ENCODE measurements at places on chromosomes 3 and 15.

DNA sequence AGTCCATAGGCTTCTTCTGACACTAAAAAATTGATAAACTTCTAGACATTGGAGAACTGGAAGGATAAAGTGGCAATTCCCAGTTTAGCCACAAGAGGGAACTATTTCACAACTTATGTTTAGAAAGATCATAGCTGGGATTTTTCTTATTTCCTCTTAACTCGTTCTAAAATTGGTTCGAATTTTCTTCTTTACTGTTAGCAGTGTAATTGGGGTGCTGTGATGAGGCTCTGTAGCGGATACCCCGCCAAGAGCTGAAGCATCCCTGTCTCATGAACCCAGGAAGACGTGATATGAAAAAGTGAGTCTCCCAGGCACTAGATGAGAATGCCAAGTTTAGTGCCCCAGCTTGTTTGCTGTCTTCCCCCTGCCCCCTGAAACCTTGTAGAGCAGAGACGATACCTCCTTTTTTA lies 85.1 kb downstream of the PDCD6IP start:
- peak; percentile 53 for DNase-seq

DNA sequence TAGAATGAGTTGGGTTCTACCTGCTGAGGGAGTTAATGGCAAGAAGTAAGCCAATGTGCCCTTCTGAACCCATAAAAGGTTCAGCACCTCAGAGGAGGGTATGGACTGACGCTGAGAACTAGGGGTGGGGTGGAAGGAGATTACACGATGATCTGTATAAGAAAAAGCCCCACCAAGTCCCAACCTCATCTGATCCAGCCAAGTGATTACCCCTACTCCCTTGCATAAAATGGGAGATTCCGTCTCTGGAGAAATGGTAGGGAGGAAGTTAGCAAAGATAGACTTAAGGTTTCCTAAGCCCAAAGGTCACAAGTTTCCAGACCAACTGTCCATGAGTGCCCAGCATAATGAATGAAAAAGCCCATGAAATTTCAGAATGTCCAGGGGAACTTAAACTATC lies 7.1 kb upstream of the DVL3 start:
- DNase-seq: no peak

DNA sequence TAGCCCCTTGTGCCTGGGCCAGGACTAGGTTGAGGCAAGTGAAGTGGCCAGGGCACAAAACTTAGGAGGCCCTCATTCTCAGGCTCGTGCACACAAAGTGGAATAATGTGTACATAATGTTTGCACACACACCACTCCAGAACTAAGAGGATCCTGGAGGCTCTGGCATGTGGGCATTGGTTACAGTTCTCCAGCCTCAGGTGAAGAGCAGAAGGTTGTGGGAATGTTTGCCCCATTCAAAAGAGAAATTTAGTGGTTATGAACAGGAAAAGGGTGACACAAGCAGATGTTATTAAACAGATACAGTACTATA lies 31.3 kb downstream of the ASB7 start:
- DNase-seq: no peak

DNA sequence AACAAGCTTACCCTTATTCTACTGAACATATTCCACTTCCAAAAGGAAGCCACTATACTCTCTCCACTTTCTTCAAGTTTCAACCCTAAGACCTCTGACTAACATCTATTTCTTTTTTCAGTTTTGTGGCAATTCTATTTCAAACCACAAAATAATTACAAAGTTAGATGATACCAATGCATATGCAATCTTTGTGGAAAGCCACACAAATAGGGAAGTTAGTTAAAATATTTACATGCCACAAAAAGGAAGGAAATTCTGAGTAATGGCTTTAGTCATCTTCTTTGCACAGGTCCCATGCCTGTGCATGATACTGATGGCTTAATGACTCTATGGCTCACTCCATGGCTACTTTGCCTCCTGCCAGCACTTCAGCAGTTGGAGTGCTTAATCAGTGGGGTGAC lies 57.0 kb upstream of the MCTP2 start:
- peak; percentile 62 for DNase-seq

DNA sequence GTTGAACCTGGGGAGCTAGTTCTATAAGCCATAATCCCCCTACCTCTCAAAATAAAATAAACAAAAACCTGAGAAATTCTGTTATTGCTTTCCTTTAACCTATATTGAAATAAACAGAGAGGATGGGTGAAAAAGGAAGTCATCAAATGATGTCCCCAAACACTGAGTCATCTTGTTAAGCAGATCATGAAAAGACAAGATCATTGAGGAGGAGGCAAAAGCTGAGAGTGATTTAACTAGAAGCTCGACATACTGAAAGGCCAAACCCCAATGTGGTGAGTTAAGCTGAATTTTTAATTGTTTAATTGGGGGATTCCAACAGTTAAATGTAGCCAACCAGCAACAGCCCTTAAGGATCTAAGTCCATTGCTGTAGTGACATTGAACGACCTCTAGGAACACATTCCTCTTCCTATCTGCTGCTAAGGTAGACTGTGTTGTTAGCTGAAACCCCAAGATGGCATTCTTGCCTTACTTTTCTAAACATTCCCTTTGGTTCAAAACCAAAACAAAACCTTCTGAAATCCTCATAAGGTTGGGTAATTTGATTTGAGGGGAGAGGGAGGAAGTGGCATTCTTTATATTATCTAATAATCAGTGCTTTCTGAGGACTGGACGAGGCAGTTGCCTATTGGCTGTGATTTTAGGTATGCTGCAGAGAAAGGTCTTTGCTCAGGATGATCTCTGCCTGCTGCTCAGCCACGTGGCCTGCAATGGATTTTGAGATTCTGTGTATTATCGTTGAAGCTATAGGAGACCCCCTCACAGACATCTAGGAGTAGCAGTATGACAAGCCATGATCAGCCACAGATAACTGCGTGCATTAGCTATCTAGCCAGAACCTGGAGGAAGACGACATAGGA lies 62.7 kb upstream of the BNIP2 start:
- no peak for DNase-seq

GRCh38 chr15:58058073-58058472 lies 7.4 kb downstream of the ALDH1A2 start:
- DNase-seq: no peak

- peak; percentile 31 for DNase-seq
These were observed 2.9 kb downstream of the MUC4 start for GRCh38 chr3:195808741-195809290.

DNA sequence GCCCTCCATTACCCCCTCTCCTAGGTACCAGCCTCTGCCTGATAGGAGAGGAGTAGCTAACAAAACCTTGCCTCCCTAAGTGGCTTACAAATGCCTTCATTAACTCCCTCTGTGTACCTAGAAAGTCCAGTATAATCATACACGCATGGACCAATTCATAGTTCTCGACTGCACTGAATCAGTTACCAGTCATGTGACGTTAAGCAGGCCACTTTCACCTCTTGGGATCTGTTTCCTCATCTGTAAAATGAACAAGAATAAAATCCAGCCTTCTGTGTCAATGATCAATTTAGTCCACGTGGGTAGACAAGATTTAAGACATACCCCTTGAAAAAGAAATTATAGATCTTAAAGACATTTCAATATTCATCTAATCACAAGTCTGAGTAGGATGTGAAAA lies 72.2 kb downstream of the TRIM69 start:
- DNase-seq: no peak

DNA sequence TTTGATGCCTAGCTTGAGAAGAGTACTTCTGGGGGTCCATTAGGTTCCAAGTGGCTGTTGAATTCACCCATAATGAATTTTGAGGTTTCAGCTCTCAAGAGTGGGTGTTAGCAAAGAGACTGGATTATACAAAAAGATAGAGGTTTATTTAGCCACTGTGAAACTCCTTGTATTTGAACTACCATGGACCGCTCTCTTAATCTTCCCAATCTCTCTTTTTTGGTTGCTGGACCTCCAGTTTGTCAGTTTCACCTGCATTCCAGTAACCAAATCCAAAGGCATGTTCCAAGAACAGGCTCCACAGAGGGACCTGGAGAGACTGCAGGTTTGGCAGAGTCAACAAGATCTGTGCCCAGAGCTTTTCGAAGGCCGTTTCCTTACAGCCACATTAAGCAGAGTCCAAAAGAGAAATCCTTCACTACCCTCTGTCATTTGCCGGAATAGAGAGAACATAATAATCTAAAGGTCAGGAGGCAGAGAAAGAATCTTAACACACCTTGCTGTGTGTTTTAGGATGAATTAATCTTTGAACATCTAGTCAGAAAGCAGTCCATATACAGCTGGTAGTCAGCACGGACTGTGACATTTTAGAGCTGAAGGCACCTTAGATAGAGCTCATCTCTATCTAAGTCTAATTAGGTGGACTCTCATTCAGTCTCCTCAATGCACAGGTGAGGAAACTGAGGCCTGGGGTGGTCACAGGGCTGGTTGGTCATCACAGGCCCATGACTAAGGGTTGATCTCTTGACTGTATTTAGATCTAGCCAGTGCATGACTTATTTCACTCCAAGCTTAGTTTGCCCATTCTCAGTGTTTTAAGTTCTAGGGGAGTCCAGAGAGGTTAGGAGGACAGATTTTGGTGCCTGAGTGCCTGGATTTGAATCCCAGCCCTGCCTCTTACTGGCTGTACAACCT lies 1.3 kb downstream of the ABHD2 start:
- DNase-seq: no peak

- no peak for DNase-seq
These were observed 43.2 kb upstream of the CD47 start for GRCh38 chr3:108133858-108134554.

DNA sequence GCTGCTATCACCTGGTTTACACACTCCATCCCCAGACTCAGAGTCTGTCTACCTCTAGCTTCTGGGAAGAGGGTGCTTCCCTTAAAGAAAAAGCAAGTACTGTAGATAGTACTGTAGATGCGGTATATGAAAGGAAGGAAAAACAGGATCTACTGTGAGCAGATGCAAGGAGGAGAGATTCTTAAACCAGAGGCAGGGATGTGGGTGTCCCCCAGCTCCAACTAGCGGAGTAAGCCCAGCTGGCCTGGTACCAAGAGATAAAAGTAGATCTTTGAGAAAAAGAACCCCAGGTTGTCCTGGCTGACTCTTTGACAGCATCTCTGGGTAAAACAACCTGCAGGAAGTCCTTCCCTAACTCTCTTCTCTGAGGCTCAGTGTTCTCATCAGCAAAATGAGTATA lies 523.7 kb upstream of the PROK2 start:
- DNase-seq: no peak

GRCh38 chr3:48240000-48240963 lies 622 bp upstream of the ZNF589 start:
- DNase-seq: no peak

GRCh38 chr3:120625159-120625586 lies 29.0 kb downstream of the NDUFB4 start:
- peak; percentile 32 for DNase-seq

Data from EH (cell line).